ENCODE measurements at places on chromosomes 2 and 18.
A peak's percentile ranks its signal among the peaks of the same experiment; 100 is the strongest.

- no peak for DNase-seq
Measured at GRCh38 chr18:7586379-7586778, 19.3 kb downstream of the PTPRM start.

- DNase-seq = no peak
Measured at GRCh38 chr2:235940330-235940729, 227.9 kb downstream of the GBX2 start.

DNA sequence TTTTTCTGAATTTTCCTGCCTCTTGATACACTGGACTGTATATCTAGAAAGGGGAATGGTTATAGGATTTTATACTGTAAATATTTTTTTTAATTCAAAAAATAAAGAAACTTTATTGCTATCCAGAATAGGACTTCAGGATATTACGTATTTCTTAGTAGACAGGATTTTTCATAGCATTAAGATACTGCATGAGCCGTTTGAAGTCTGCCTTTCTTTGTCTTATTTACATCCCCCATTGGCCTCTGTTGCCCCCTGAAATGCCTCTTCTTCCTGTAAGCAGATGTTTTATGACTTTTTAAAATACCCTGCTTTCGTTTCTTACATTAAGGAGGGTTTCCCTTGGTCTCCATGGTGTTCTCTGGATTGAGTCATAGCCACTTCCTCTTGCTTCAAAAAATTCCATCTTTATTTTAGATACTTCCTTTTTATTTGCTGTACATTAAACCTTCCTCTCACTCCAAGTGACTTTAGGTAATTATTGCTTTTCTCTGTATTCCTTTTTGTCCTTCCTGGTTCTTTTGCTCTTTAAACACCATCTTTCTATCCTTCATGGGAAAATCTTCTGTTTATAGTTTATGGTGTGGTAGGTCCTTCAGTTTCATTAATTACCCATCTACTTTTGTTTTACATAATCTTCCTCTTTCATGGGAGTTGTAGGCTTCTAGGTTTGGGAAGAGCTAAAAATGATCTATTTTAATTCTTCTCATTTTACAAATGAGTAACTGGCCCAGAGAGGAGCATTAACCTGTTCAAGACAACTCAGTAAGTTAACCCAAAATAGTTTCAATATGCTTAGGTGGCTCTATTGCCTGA lies 72.6 kb downstream of the ZNF532 start:
- DNase-seq = no peak

DNA sequence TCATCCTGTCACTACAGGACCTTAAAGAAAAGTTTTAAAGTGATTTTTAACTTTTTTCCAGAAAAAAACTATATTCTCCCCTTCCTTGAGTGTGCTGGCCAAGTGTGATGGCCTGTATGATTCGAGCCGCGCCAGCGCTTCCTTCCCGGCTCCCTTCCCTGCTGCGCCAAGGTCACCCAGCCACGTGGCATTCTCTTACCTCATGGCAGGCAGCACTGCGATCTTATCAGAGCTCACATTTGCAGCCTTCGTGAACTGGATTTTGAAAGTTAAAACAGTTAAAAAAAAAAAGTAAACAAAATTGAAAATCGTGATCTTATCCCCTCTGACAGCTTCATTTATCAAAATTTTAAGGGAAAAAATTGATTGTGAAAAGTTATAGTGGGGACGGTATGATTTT lies 279.8 kb downstream of the PTGR3 start:
- no peak for DNase-seq

GRCh38 chr2:164960159-164960558 lies 4.8 kb upstream of the SLC38A11 start:
- no peak for DNase-seq

- no peak for DNase-seq
Measured at GRCh38 chr2:15372019-15372418, 189.1 kb downstream of the NBAS start.

DNA sequence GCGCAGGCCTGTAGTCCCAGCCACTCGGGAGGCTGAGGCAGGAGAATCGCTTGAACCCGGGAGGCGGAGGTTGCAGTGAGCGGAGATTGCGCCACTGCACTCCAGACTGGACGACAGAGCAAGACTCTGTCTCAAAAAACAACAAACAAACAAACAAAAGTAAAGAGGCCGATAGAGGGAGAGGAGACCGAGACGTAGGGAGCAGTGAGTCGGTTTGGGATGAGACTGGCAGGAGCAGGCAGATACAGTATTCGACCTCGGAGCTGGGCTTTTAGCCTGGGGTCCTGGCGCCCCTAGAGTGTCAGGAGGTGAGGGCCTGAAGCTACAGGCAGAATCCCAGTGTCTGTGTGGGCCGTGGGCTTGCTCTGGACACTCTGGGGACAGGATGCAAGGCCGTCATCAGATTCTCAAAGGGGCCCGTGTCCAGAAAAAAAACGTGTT lies 51.2 kb downstream of the SLC4A1AP start:
- no peak for DNase-seq

GRCh38 chr2:157168501-157168900 lies 89.0 kb upstream of the GALNT5 start:
- DNase-seq = no peak

- no peak for DNase-seq
Measured at GRCh38 chr2:69766014-69766413, 24.1 kb downstream of the ANXA4 start.

DNA sequence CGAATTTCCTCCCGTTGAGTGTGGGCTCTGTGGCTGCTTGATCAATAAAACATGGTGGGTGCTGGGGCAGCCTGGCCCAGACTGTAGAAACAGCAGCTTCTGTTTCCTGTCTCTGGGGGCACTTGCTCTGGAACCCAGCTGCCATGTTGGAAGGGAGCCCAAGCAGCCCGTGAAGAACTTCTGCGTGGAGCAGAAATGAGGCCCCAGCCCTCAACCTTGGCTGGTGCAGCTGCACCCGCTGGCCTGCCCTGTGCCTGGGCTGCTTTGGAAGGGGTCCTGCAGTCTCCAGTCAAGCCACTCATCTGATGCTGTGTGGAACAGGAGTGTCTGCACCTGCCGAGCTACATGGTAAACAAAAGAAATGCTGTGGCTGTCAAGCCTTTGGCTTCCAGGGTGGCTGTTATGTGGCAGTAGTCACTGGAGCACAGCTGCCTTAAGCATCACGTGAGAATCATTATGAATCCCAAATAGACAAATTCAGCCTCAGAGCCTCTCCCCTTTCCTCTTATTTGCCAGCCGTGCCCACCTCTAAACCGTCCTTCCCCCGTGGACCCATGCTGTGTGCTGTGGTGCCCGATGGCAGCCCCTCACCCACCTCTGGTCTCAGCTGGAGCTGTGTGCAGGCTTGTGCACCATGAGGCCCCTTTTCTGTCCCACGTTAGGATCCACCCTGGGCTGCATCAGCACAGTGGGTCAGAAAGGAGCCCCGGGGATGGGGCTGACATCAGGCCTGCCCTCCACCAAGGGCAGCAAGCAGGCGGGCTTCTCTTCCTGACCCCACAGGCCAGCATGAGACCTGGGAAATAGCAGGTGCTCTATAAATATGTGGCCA lies 134.0 kb upstream of the HDAC4 start:
- DNase-seq = no peak

DNA sequence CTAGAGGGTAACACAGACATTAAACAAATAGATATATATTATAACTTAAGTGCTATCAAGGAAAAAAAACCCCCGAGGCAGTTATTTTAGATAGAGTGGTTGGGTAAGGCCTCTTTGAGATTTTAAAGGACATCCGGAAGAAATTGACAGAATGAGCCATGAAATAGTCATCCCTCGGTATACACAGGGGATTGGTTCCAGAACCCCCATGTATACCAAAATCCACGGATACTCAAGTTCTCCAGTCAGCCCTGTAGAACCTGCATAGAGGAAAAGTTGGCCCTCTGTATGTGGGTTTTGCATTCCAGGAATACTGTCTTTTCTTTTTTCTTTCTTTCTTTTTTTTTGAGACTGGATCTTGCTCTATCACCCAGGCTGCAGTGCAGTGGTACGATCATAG lies 2.0 kb downstream of the DHX57 start:
- no peak for DNase-seq

DNA sequence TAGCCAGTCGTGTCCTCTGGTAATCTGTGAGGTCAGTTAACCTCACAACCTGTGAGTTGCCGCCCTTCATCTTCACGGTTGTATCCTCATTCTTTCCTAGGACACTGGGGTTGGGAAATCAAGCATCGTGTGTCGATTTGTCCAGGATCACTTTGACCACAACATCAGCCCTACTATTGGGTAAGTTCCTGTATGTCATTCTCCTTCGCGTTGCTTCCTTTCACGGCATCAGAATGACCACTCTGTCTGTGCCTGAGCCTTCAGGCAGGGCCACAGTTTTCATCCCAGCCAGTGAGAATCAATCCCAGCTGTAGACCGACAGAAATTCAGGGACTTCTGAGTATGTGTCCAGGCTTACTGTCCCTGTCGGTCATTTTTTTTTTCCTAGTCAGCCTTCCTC lies 67.1 kb downstream of the RAB31 start:
- DNase-seq = no peak

- DNase-seq = no peak
Measured at GRCh38 chr2:14424478-14425390, 207.8 kb upstream of the LRATD1 start.

DNA sequence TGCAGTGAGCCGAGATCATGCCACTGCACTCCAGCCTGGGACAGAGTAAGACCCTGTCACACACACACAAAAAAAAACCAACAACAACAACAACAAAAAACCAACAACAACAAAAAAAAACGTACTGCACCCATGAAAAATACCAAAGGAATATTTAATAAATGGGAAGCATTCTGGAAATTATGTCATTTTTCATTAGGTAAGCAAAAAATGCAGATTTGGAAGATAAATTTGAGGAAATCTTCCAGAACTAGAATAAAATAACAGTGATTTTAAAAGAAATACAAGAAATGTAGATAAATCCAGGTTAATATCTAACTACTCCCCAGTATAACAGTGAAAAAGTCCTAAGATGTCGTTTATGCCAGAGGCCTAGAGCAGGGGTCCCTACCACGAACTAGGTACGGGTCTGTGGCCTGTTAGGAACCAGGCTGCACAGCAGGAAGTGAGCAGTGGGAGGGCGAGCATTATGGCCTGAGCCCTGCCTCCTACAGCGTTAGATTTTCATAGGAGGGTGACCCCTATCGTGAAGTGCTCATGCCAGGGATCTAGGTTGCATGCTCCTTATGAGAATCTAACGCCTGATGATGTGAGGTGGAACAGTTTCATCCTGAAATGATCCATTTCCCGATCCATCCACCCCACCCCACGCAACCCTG lies 21.5 kb downstream of the FAM161A start:
- no peak for DNase-seq

GRCh38 chr2:230008708-230009066 lies 60.0 kb downstream of the SLC16A14 start:
- no peak for DNase-seq

GRCh38 chr18:6370410-6370809 lies 44.3 kb downstream of the L3MBTL4 start:
- no peak for DNase-seq

GRCh38 chr2:174245065-174245464 lies 3.3 kb downstream of the OLA1 start:
- no peak for DNase-seq

GRCh38 chr18:69992776-69993175 lies 45.1 kb upstream of the CD226 start:
- DNase-seq = no peak

DNA sequence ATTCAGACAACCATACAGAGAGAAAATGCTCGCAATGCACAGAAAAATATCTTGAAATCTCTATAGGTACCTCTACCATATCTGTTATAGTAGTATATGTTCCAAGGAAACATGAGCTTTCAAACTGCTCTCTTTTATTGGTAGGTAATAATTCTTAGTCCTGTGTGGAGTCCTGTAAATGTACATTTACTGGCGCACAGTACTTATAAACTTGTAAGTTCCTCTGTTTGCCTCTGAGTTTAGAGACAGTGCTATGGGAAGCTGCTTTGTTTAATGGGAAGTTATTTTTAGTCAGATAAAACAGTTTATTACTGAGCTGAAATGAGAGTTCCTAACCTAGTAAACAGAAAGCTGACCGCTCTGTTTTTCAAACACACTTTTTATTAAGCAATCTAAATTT lies 52.7 kb downstream of the CCDC93 start:
- DNase-seq = no peak

GRCh38 chr18:9117980-9118841 lies 15.7 kb downstream of the NDUFV2 start:
- DNase-seq = peak; percentile 83

GRCh38 chr18:13243363-13243762 lies 24.8 kb downstream of the LDLRAD4 start:
- no peak for DNase-seq

DNA sequence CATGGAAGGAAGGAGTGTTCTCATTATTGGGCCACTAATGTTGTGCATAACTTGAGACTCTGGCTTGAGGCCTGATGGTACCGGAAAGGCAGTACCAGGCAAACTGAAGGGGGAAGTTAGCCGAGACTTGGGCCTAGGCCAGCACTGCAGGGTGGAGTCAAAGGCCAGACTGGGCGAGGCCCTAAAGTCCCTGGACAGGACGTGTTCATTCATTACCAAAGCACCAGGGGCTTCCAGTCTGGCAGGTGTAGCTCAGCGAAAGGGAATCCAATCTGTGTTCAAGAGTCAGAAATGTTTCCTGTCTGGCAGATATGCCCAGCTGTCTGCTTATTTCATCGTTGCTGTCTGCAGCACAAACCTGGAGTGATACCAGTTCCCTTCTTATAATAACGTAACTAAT lies 4.7 kb upstream of the ITSN2 start:
- DNase-seq = no peak

DNA sequence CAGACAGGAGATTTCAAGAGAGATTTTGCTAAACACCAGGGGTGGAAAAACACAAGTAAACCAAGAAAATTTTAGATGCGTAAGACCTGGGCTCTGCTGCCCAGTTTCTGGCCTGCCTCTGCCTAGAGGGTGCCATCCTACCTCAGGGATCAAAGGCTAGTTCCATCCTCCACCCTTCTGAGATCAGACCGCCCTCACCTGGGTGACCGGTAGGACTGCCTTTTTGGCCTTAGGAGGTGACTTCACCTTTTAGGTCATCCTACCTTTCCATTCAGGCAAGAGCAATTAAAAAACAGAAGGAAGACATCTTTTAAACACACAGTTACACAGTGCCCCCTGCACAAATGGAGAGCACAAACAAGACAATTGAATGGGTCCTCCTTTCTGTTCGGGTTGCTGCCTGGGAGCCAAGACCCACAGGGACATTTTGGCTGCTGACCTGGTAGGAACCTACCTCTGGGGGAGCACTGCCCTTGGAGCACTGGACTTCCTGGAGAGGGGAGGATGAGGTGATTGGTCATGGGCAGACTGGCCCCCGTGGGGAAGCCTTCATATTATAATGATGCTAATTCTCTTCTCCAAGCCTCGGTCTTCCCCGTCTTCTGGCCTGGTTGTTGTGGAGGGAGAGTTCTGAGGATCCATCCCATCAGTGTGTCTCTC lies 3.1 kb downstream of the PSD4 start:
- no peak for DNase-seq

GRCh38 chr18:10017043-10017442 lies 103.2 kb downstream of the VAPA start:
- DNase-seq = no peak

DNA sequence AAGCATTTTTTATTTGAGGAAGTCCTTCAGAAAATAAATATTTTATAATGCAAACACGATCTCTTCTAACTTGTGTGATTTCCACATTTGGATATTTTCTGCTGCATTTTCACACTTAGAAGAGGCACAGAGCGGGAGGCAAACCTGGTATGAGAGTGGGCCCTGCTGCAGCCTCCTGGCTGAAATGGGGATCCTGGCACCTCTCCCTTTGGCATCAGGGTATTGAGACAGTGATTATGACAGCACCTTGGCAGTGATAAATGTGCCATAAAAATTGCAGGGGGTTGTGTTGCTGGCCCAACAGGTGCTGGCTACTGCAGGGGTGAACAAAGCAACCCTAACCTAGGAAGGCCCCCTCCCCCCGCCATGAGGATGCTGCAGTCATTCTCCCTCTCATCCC lies 128.6 kb downstream of the TSN start:
- no peak for DNase-seq

GRCh38 chr2:23379220-23379695 lies 5.7 kb upstream of the KLHL29 start:
- no peak for DNase-seq
